Left ventricle myocardium inferior (tissue), 1 donor: ENCODE measurements at places on chromosomes 4 and X. TPM values are rescaled to one million over a fixed set of nuclear protein-coding genes. Genes with fewer than 3 reads are reported as not detected.

- no peak overlapping the region for H3K4me3 ChIP-seq
- no peaks in the 10 kb centered on the region for H3K27me3 ChIP-seq
- DNase-seq = no peak
- H3K36me3 ChIP-seq = peaks cover 2% of the 10 kb centered on the region
- no peak overlapping the region for H3K27ac ChIP-seq
These were observed 56.4 kb downstream of the SCFD2 start for GRCh38 chr4:53309321-53310040.

DNA sequence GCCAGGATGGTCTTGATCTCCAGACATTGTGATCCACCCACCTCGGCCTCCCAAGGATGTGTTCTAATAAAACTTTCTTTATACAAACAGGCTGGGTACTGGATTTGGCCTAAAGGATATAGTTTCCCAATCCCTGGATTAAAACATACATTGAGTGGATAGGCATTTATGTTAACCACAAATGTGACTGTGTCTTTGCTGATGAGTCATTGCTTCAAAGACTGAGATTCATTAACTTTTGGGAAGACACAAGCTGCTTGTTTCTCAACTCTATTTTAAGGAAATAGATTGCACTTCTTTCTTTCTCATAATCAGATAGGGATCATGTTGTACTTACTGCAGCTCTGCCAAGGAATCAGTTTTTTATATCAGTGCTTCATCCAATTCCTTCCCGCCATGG is 131.3 kb upstream of the AGA start:
- no peaks in the 10 kb centered on the region for H3K36me3 ChIP-seq
- no peaks in the 10 kb centered on the region for H3K27me3 ChIP-seq
- DNase-seq = no peak
- H3K4me3 ChIP-seq = no peak overlapping the region
- H3K4me1 ChIP-seq = no peaks in the 10 kb centered on the region

NDP gene
- total RNA-seq = not detected

GRCh38 chr4:138835832-138836533 is 179.6 kb upstream of the NOCT start:
- no peaks in the 10 kb centered on the region for H3K27me3 ChIP-seq
- peak overlapping the region; percentile 63 for H3K27ac ChIP-seq
- no peak overlapping the region for H3K4me3 ChIP-seq
- no peaks in the 10 kb centered on the region for H3K36me3 ChIP-seq
- peak; percentile 74 for DNase-seq

DNA sequence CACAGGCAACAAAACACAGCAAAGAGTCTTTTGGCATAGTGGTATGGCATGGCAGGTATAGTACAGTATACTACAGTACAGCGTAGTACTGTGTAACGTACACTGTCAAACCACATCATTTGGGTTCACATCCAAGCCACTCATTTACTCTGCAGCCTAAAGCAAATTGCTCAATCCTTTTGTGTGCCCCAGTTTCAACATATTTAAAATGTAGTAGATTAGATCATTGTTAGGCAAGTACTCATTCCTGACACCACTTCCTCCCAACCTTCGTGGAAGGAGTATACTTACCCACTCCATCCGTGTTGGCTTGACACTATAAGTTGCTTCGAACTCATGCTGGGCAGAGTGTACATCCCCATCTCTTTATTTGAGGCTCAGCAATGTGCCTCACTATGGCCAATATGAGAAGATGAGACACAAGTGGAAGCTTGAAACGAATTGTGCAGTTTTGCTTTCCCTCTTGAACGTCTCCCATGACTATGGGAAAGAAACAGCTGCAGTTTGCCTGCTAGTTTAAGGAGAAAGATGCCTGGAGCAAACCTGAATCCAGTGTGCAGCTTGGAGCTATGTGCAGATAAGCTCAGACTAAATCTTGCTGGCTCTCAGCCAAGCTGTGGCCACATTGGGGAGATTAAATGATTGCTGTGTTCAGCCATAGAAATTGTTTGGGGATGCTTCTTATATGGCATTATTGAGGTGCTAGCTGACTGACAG is 85.7 kb upstream of the TBL1X start:
- no peaks in the 10 kb centered on the region for H3K27me3 ChIP-seq
- no peak overlapping the region for H3K4me3 ChIP-seq
- no peaks in the 10 kb centered on the region for H3K4me1 ChIP-seq
- no peak for DNase-seq
- H3K36me3 ChIP-seq = no peaks in the 10 kb centered on the region

LCORL gene
- total RNA-seq = 5.3 TPM

KCNE5 gene
- not detected for total RNA-seq

DNA sequence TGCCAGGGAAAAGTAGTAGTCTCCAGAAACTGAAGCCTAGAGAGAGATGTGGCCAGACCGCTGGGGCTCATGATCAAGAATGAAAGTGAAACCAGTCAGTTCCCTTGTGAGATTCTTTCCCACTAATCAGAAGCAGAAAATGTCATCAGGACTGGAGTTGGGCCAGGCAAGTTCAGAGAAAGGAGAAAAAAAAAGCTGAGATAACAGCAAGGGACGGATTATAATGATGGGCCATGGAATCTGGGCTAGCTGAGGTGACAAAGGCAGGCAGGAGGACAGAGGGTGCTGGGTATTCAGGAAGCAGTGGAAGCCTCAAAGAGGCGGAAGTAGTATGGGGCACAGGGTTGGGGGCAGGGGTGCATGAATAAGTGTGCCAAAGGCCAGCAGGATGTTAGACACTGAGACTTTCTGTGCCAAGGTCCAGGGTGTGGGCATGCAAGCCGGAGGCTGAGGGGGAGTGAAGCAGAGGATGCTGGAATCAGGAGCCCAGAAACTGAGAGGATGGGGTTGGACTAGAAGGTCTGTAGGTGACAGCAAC is 2.5 kb downstream of the CXorf38 start:
- peaks cover 46% of the 10 kb centered on the region for H3K4me1 ChIP-seq
- H3K36me3 ChIP-seq = peaks cover 3% of the 10 kb centered on the region
- H3K27ac ChIP-seq = peak overlapping the region; percentile 75
- peak; percentile 25 for DNase-seq

DNA sequence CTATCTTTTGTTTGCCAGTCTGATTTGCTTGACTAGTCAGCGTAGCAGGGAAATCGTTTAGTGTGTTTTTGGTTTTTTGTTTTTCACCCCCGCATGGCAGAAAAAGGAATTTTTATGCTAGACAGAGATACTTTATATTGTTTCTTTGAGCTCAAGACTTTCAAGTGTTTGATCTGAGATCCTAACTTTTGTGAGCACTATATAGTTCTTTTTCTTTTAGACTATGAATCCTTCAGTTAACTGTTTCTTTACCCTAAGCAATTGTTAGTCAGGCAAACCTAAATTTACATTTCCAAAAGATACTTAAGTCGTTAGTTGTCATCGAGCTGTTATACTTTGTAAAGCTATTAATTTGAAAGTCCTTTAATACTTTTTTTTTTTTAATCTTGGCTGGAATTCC is 73.3 kb downstream of the RAP1GDS1 start:
- H3K4me3 ChIP-seq = no peak overlapping the region
- H3K27ac ChIP-seq = no peak overlapping the region
- no peak for DNase-seq
